Stimulated activated naive CD8-positive, alpha-beta T cell treated with anti-CD3 and anti-CD28 coated beads, Interleukin-15, Interleukin-2, amounts not matched to agents 100 U/mL and 50 U/mL, for 24 hours (primary cell): ENCODE measurements at places on chromosomes 11 and 22.

DNA sequence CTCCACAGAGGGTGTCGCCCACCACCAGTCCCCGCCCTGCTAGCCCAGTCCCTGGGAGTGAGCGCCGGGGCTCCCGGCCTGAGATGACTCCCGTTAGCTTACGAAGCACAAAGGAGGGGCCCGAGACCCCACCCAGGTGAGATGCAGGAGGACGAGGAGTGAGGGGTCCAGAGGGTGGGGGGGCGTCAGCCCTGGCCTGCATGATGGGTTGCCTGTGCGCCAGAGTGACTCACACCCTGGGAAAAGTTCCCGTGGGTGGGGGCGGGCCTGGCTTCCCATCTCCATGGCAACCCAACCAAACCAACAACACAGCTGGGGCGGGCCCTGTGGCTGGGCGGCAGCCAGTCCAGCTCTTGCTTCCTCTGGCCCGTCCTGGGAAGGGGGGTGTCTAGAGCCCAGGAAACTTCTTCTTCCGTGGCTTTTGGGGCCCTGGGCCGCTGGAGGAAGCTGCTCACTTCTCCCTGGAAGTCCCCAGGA, 4.5 kb downstream of the GAS2L1 start:
- peak; percentile 85 for DNase-seq

GRCh38 chr22:39665229-39665628, 94.7 kb downstream of the CACNA1I start:
- no peak for DNase-seq

DNA sequence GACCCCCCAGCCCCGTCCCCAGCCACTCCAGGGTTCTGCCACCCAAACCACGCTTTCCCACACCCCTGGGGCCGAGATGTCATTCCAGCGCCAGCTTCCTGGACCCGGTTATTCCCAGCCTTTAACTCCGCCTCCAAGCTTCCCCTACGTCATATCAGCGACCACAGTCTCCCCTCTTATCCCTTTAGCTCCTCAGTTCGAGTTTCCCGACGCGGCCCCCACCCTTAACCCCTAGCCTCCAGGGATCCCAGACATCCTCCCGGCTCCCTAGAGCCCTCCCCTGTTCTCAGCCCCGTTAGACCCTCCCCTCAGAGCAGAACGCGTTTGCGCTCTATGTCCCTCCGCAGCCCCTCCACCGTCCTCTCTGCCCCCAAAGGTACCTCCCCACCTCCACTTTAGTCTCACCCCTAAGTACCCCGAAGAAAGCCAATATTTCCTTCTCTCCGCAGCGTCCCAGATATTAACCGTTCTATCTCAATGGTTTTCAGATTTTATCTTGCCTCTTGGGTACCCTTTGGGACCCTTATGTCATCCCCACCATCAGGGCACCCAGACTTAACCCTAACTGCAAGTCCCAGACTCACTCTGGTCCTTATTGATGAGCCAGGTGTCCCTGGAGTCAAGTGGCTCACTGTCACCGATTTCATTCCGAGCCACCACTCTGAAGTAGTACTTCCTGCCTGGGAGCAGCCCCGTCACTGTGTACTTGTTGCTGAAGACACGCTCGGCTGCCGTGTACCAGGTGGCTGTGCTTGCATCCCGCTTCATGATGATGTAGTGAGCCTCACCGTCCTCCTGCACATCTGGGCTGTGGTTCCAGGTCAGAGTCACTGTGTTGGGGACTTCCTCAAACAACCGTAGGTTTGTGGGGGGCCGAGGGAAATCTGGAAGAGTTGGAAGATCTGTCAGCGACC, 8.0 kb downstream of the TMEM86A start:
- peak; percentile 47 for DNase-seq

GRCh38 chr11:106077609-106078455, at the start of gene AASDHPPT:
TSS of gene AASDHPPT (plus strand) at chr11:106077662. CDS start at chr11:106077711, 49 bp downstream.
- DNase-seq = no peak

DNA sequence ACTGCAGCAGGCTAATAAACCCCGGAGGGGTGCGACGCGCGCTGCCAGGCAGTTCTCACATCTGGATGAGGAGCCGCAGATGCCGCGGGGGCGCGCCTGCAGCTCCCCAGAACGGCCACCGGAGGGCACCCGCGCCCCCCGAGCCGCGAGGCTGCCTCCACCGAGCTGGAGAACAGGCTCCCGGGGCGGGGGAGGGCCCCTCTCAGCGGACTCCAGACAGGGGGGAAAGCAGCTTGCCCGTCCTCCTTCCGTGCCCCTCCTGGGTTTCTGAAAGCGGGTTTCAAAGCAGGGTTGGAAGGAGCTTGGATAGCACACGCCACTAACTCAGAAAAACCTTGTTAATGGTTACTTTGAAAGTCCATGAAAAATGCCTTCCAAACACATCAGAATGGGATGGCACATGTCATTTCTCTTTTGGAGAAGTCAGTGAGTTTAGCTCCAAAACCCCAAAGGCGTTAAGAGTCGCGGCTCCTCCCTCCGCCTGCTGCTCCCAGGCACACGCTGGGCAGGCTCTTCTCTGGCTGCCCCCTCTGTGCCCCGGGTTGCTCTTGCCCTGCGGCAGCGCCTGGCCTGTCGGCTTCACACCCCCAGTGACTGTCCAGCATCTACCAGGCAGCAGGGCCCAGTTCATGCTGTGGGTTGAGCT, 317.8 kb downstream of the NTM start:
- DNase-seq = peak; percentile 57

GRCh38 chr22:40612291-40612751, 24.2 kb downstream of the MRTFA start:
- no peak for DNase-seq

DNA sequence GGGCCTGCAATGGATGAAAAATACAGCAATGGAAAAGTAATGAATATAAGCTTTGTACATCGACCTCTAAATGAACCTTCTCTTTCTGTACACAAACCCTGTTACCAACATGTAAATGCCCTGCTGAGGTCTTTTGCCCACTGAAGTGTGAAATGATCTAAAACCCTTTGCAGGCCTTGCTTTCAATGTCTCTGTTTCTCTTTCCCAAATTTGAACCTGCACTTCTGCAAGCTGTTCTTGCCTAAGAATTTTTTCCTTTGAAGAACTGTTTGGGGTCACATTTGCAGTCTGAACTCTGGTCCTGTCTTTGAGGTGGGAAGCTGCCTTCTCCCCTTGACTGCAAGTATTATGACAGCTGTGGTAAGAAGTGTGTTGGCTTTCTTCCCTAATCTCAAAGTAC, 1237.1 kb downstream of the FAM181B start:
- DNase-seq = no peak

DNA sequence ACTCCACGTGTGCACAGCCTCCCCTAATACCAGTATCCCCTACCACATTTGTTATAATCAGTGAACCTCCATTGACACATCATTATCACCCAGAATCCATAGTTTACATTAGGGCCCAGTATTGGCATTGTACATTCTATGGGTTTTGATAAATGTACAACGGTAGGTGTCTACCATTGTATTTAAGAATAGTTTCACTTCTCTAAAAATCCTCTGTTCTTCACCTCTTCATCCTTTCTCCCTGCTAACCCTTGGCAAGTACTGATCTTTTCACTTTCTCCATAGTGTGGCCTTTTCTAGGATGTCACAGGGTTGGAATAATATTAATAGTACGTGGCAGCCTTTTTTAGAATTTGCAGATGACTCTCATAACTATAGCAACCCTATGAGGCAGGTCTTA, 353.8 kb downstream of the DDX10 start:
- no peak for DNase-seq

DNA sequence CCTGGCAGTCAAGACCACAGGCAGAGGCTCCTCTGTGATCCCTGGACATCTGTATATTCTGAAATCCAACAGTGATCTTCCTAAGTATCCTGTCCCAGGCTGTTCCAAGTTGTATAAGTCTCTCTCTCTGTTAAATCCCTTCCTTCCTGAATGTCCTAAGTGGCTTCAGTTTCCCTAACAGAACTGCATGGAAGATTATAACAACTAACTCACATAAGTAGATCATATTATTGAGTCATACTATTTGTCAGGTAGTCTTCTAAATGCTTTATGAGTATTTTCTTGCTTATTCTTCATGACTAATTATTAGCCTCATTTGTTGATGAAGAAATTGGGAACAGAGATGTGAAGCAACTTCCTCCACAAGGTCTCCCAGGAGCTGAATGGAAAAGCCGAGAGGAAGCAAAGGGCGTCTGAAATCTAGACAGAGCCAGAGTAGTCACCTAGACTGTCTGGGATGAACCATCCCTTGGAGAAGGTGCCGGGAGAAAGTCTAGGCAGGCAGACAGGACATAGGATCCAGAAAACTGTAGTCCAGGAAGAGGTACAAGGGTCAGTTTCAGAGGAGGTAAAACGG, 93.2 kb upstream of the FAT3 start:
- no peak for DNase-seq

DNA sequence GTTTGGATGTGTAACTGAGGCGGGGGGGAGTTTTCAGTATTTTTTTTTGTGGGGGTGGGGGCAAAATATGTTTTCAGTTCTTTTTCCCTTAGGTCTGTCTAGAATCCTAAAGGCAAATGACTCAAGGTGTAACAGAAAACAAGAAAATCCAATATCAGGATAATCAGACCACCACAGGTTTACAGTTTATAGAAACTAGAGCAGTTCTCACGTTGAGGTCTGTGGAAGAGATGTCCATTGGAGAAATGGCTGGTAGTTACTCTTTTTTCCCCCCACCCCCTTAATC, 2.3 kb downstream of the MALAT1 start:
- no peak for DNase-seq

- DNase-seq = peak; percentile 48
Measured at GRCh38 chr11:128503245-128503991, 83.9 kb downstream of the ETS1 start.
